AG08395 (cell line): ENCODE measurements at places on chromosomes 1 and 21.

- no peak for DNase-seq
Observed at GRCh38 chr21:41008974-41009373, 159.0 kb upstream of the BACE2 start.

- DNase-seq: no peak
Observed at GRCh38 chr1:170460001-170460400, 72.0 kb upstream of the GORAB start.

DNA sequence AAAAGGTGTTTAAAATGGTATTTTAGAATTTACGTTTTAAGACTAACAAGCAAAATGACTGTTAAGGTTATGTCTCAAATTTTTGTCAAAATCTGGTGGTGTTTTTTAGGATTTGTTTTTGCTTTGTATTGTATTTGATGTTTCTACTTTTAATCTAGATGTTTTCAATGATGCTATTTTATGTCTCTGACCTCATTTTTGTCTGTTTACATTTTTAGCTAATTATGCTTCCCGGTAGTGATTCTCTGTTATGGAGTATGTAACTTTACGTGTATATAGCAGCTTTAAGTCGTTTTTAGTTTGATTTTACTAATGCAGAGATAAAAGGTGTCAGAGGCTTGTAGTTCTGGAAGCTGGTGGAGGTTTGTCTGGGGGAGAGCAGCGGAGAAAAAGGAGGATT lies 71.8 kb downstream of the PRDM2 start:
- no peak for DNase-seq

DNA sequence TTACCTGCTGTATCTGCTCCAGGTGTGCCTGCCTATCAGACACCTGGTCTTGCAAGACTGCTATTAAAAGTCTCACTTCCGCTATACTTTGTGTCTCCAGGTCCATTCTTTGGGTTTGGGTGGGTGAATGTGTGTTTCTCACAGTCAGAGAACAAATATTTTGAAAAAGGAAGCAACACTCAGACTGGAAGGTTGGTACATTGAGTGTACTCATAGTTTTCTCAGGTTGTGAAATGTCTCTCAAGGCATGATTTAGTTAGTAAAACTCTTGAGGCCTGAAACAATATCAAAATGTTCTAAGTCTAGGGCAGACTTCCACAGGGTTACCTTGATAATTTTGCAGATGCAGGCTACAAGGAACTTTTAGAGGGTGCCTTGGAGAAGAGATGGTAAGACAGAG lies 429.9 kb upstream of the ZRANB2 start:
- no peak for DNase-seq

GRCh38 chr1:201506557-201507359 lies at the start of gene CSRP1:
Gene CSRP1, minus strand, starts transcription at chr1:201507123. Its CDS starts 10,820 bp downstream, at chr1:201496303.
- DNase-seq: peak; percentile 94

- DNase-seq: peak; percentile 29
Observed at GRCh38 chr1:48203287-48203900, 19.1 kb upstream of the SLC5A9 start.

GRCh38 chr21:22711636-22712035 lies 1713.4 kb downstream of the NCAM2 start:
- no peak for DNase-seq

DNA sequence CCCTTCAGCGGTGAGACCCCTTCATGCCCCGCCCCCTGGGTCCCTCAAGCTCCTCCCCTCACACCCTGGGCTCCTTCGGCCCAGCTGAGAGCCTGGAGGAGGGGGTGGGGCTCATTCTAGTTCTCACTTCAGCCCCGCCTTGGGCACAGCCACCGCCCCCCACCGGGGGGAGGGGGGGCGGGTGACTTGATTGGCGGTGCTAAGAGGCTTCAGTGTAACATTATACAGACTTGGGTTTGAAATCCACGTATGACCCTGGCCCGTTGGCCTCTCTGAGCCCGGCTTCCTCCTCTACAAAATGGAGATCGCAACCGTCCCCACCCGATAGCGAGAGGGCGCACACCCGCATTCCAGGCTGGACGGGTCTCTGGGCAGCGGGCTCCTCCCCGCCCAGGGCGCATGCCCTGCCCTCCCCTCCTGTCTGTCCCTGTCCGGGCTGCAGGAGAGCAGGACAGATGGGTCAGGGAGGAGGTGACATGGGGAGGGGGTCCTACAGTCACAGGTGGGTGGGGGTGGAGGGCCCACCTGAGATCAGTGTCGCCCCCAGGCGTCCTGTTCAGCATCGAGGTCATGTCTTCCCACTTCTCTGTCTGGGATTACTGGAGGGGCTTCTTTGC lies 5.1 kb downstream of the CLCNKB start:
- peak; percentile 24 for DNase-seq

GRCh38 chr21:34276711-34277425 lies 86.9 kb upstream of the KCNE2 start:
- DNase-seq: peak; percentile 62

- peak; percentile 48 for DNase-seq
Observed at GRCh38 chr1:200034761-200035396, 7.4 kb downstream of the NR5A2 start.

DNA sequence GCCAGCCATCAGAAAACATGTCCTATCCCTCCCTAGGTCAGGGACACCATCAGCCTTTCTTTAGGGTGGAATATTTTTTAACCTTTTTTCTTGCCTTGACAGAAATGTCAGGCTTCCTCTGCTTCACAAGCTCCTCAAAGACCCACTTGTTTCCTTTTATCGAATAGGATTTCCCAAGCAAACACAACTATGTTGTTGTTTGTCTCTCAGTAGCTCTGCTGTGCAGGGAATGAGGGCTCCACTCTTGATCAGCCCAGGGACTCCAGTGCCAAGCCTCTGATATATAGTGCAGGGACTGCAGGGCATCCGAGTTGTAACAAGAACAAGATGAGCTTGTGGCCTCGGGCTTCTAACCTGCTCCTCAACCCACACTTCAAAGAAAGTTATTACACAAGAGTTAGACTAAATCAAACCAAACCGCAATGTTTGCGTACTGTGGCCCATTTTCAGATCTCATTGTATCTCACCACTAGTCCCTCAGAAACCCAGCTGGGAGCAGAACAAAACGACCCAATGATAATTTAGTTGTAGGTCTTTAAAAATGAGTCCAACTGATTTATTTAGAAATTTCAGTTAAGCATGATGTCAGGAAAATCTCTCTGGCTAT lies 108.1 kb downstream of the ATG4C start:
- DNase-seq: no peak

DNA sequence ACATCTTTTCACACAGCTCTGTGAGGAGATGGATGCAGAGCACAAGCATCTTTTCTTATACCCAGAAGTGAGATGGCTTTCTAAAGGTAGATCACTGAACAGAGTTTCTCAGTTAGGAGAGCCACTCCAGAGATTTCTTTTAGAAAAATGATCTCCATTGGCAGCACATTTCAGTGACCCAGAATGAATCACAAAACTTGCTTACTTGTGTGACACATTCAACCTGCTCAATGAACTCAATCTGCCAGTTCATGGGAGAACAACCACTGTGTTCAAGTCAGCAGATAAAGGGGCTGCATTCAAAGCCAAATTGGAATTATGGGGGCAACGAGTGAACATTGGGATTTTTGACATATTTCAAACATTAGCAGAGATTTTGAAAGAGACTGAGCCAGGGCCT lies 78.3 kb downstream of the UCHL5 start:
- DNase-seq: no peak

GRCh38 chr1:177591155-177591554 lies 378.7 kb downstream of the SEC16B start:
- DNase-seq: no peak
